Right cardiac atrium (tissue), 5 donors: ENCODE measurements at places on chromosomes 3 and 15. TPM values are rescaled to one million over a fixed set of nuclear protein-coding genes. Genes with fewer than 3 reads are reported as not detected.
A peak's percentile ranks its signal among the peaks of the same experiment; 100 is the strongest.

- peak; percentile 73 for DNase-seq
These were observed 212.5 kb downstream of the OSBPL10 start for GRCh38 chr3:31768479-31769125.

- peak; percentile 41 for DNase-seq
These were observed 553.0 kb downstream of the NTRK3 start for GRCh38 chr15:87703327-87704111.

The CFAP44 gene
- 3.3 TPM for total RNA-seq

The GOLGA6D gene
- total RNA-seq, result not detected

DNA sequence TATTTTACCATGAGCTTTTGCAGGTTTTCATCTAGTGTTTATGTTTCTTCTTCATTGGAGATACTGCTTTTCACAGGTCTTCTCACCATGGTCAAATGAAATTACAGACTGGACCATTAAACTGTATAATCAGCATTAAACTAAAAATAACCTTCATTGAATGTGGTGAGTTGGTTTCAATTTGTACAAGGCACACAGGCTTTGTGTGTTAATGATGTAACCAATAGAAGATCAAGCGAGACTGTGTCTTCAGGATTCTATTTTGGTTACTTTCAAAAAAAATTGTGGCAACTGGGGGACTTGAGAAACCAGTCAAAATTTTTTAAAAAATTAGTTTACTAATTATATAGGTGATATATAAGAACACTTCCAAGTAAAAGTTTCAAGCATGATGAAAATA lies 54.3 kb upstream of the GCSAM start:
- DNase-seq, result no peak

- peak; percentile 94 for DNase-seq
These were observed at the start of gene RBMS3 for GRCh38 chr3:29280404-29281093. TSS of gene RBMS3 (plus strand) at chr3:29281071.

GRCh38 chr3:12817343-12817710 lies 20.8 kb downstream of the CAND2 start:
- no peak for DNase-seq

The CLDN11 gene
- 13.7 TPM for total RNA-seq

The ALPK3 gene
- 77.6 TPM for total RNA-seq

DNA sequence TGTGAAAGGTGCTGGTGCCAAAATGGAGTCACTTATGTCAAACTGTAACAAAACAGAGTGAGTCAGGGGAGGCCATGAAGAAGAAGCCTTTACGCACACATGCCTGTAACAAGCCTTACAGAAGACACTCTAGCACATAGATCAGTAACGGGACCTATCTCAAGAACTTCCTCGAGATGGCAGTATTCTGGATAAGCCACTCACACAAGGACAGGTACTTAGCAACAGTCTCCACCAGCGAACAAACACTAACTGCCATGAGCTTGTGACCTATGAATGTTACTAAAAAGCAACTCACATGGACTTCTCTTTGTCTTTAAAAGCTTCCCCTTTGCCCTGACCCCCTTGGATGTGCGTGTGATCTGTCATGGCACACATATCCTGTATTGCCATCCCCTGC lies 235.1 kb downstream of the CD47 start:
- DNase-seq, result no peak

GRCh38 chr3:33791477-33792166 lies 6.8 kb upstream of the PDCD6IP start:
- no peak for DNase-seq

GRCh38 chr15:74712311-74712710 lies 13.0 kb downstream of the CYP1A1 start:
- no peak for DNase-seq

The CATSPER2 gene
- 2.0 TPM for total RNA-seq

DNA sequence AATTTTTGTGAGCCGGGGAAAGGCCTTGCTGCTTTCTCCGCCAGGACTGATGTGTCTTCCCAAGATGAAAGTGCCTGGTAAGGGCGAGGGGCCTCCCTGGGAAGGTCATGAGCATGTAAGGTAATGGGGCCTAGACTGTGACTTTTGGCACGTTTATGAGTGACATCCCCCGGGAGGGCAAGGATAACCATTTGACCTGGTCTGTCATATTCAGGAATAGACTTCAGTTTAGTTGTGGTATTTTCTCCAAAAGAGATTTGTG lies 631 bp upstream of the CNBP start:
- no peak for DNase-seq

DNA sequence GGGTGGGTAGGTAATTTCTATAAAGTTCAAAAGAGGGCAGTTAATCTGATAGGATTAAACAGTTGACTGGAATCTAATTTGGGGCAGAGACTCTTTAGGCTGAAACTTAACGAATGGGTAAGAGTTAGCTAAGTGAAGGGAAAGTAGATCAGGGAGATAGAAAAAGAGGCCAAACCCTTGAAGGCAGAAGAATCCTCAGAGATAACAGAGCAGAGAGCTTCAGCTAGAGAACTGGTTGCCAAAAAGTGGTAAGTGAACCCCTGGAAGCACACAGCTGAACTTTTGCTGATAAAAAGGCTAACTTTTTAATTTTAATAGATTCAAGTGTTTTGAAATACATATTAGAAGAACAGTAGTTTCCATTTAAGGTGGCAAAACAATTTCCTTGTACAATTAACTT lies 99.2 kb downstream of the FHIT start:
- DNase-seq, result no peak

The GRK7 gene
- total RNA-seq, result not detected

DNA sequence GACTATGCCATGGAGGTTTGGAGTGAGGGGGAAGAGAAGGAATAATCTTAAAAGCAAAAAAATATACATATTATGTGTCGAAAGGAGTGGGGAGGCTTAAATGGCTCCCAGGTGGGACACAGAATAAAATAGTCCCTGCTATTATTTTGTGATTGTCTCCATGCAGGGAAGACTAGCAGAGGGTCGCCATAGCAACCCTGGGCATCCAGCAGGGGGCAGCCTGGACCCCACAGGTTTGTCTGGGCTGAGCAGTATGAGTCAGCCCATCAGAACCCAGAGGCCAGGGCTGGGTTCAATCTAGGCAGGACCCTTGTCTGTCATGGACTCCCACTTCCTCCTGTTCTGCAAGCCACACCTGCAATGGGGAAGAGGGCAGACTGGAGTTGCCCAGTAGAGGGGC lies 17.6 kb upstream of the LINGO1 start:
- no peak for DNase-seq

DNA sequence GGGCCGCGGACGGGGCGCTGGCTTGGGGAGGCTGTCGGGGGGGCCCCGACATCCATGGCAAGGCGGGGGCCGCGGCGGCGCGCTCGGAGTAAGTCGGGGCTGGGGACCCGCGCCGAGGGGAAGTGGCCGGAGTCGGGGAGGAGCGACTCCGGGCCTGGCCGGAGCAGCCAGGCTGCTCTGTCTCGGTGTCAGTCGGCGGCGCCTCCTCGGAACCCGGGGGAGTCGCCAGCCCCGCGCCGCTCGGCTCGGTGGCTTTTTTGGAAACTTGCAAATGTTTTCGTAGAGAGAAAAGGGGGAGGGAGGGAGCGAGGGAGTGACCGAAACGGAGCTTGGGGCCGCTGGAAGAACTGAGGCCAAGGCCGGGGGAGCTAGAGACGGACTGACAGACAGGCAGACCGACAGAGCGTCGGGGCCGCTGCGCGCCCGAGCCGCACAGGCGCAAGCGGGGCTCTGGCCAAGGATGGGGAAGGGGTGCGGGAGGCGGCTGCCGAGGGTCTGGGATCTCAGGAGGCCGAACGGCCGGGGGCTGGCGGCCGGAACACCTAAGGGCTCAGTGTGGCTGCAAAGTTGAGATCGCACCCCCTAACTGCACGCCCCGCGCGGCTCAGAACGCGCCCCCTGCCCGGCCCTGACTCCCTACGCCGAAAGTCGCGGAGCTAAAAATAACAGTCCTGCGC lies 5.0 kb downstream of the PTH1R start:
- DNase-seq, result peak; percentile 57

DNA sequence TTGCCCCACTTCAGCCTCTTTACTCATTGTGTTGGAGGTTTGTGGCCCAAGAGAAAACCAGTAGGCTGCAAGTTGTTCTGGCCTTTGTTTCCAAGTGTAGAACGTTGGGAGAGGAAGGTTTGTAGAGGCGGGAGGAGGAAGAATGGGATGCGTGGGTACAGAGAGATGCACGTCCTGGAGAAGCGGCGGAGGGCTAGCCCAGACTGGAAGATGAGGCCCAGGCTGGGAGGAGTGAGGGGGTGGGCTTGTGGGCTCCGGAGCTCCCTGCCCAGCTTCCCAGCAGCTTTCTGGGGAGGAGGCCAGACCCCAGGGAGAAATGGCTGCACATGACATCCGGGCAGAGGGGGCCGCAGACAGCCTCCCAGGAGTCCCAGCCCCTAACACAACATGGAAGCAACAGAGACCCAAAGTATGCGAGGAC lies 5.3 kb downstream of the PLA2G4F start:
- DNase-seq, result no peak

The GOLGA8J gene
- total RNA-seq, result not detected

The TJP1 gene
- 118 TPM for total RNA-seq

DNA sequence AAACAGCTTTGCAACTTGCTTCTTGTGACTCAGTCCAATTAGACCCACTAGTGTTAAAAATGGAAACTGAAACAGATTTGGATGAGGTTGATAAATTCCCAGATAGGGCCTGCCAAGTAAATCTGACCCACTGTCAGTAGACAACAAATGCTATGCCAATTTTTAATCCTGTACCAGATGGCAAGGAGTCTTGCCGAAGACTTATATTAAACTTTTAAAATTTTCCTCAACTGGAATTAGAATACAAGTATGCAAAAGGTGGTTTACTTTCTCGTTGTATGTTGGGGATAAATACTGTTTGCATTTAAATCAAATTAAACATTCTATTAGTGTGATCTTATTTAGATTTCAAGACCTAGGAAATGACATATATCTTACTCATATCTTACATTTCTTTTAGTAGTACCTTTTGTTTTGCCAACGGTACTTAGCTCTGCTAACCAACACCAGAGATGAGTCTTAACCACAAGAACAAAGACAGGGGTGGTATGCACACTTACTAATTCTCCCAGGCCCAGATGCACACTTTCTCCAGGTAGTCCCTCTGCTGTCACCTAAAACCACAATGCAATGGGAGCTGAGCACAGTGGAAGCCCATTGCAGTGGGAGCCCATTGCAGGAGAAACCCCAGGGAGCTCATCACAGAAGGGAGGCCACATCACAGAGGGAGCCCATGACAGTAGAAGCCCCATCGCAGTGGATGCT lies 77.8 kb downstream of the WWTR1 start:
- no peak for DNase-seq

The CCDC54 gene
- not detected for total RNA-seq

DNA sequence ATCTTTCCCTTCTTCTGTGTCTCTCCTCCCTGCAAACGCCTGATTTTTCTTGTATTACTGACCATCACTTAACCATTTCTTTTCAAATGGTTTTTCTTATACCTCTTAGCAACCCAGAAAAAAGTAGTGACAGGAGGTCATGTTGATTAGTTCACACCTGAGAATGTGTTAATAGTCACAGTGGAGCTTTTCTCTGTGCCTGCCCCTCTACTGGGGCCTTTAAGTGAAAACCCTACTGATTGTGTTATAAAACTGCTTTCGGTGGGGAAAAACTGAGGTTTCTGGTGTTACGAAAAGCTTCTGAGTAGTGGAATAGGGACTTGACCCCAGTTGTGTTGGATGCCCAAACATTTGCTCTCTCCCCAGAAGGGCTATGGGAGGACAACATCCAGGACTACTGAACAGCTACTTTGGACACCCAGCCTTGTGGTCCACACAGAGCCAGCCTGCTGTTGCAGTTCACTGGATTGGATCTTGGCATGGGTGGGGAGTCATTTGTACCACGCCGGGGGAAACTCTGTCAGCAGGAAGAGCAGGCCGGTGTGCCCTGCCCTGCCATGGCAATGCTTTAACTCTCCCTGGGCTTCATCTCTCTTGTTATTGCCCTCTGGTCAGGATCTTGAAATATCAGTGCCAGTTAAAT lies 10.3 kb downstream of the GPR87 start:
- no peak for DNase-seq

- DNase-seq, result no peak
These were observed 687.9 kb upstream of the GRM7 start for GRCh38 chr3:6172871-6173642.

DNA sequence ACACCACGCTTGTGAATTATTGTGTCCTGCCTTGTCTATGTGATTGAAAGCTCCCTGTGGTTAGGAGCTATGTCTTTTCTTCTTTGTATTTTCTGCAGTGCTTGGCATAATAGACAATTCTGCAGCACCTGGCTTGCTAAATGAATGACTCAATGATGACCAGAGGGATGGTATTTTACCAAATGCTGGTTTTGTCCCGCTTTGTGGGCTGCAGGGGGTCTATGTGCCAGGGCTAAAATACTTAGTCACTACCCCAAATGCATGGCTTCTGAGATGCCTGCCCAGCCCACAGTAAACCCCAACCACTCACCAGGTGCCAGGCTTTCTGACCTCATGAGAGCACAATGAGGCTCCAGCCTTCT lies 50.9 kb downstream of the BOC start:
- no peak for DNase-seq

GRCh38 chr15:62722237-62722636 lies 320.3 kb upstream of the TPM1 start:
- no peak for DNase-seq

- DNase-seq, result no peak
These were observed 706.1 kb upstream of the GOLIM4 start for GRCh38 chr3:168801794-168802193.

The MED12L gene
- 1.2 TPM for total RNA-seq

The LRRN1 gene
- not detected for total RNA-seq

DNA sequence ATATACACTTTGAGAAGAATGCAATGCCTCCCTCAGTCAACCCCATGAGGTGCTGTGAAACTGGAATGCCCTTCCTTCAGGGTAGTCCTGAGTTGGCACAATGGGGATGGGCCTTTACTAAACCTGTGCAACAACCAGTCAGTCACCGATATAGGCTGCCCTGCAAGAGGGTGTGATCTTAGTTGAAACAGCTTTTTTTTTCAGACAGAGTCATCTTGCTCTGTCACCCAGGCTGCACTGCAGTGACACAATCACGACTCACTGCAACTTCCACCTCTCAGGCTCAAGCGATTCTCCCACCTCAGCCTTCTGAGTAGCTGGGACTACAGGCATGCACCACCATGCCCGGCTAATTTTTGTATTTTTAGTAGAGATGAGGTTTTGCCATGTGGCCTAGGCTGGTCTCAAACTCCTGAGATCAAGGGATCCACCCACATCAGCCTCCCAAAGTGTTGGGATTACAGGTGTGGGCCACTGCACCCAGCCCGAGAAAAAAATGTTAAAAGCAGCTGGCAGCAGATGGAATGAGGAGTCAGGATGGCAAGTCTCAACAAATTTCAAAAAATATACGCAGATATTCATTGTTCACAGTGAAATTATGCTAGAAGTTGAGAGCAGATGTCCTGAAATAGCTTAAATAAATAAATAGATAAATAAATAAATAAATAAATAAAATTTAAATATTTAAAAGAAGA lies 31.8 kb downstream of the MYO5A start:
- no peak for DNase-seq

The SI gene
- total RNA-seq, result not detected

GRCh38 chr3:95408464-95408862 lies 1345.6 kb downstream of the NSUN3 start:
- DNase-seq, result no peak
